ENCODE measurements at places on chromosomes 4 and X.

DNA sequence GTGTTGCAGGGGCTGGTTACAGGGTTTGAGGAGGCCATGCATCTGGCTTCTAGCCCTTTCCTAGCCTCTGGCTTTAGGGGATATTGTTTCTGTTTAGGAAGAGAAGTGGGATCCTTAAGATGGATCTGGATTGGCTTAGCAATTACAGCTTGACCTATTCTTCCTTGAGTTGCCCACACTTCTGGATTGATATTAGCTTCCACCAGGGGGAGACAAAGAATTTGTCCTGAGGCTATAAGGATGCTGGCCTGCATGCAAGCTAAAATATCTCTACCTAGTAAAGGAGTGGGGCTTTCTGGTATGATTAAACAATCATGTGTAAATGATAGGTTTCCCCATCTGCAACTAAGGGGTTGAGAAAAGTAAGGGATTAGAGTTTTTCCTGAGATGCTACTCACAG, 117.2 kb downstream of the TEX13C start:
- no peak for DNase-seq

DNA sequence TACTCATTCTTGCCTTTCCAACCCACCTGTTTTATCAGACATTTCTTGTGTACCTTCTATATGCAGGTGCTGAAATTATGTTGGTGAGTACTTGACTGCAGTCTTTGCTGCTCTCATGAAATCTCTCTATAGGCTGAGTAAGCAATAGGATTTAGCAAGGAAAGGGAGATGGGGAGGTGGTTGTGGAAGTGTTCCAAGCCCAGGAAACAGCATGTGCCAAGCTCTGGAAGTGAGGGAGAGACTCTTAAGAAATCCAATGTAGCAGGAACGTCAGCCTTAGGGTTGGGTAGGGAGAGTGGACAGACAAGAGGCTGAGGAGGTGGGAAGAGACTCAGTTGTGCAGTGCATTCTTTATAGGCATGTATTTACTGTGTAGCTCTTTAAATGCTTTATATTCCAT, 5.6 kb downstream of the SEPTIN11 start:
- no peak for DNase-seq

GRCh38 chr4:152068866-152069265, 308.1 kb upstream of the GATB start:
- no peak for DNase-seq

- no peak for DNase-seq
These were observed 20.6 kb upstream of the PRR27 start for GRCh38 chr4:70133473-70133872.

- DNase-seq: no peak
These were observed 123.8 kb upstream of the CXCL13 start for GRCh38 chr4:77481856-77482255.

- no peak for DNase-seq
These were observed 92.2 kb downstream of the PALLD start for GRCh38 chr4:168588916-168589531.

GRCh38 chrX:72666451-72666850, 47.7 kb downstream of the PHKA1 start:
- DNase-seq: no peak

GRCh38 chr4:16938512-16939040, 40.1 kb upstream of the LDB2 start:
- no peak for DNase-seq

- peak; percentile 22 for DNase-seq
These were observed 128.5 kb downstream of the LARP7 start for GRCh38 chr4:112765317-112765974.

GRCh38 chr4:35734381-35735098, 509.8 kb downstream of the ARAP2 start:
- DNase-seq: no peak

DNA sequence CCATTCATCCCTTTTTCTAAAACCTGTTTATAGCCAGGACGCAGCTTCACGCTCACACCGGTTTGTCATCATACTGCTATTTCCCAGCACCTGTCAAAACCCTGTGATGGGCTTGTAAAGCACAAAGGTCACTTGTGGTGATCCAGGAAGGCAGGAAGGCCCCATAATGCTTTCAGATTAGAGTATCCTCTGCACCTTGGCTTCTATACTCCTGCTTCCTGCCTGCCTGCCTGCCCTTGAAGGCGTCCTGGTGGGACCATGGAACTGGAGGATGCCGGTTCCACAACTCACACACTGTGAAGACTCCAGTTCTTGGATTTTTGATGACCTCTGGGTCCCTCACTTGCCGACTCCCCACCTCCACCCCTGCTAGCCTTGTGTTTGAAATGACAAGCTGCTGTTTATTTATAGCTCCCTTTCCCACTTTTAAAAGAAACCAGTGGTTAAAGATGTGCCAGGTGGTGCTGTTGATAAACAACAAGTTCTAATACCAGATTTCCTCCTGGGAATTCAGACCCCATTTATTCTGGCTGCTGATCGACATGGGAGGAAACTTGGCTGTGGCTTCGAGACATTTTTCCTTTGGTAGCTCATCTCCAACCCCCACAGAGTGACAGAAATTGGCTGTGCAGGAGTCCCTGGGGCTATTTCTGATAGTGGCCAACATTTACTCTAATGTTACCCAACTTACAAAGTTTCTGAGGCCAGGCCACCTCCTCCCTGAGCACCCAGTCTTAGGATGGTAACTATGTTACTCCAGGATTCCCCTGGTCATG, 211.5 kb downstream of the KDR start:
- DNase-seq: no peak
